Right lung (tissue), 10 donors: ENCODE measurements at places on chromosomes 7 and 10.

GRCh38 chr7:144027974-144028373, 20.8 kb upstream of the OR2A5 start:
- DNase-seq: no peak

- DNase-seq: no peak
Observed at GRCh38 chr7:106016331-106016730, 53.3 kb downstream of the CDHR3 start.

DNA sequence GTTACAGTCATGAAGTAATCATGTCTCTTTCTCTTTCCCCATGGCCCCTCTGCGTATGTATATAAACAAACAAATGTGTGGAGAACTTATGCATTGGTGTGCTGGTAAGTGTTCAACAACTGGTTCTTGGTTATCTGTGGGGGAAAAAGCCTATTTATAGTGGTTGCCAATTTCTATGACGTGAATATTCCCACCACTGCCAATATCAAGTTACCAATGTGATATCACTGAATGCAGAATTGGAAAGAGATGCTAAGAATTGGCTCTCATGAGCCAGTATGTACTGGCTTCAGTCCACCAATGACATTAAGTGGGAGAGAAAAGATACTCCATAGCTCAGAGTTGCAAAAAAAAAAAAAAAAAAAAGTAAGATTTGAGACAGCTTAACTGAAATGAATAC, 399.7 kb downstream of the REEP3 start:
- DNase-seq: peak; percentile 25

- DNase-seq: no peak
Observed at GRCh38 chr10:111161109-111161874, 84.5 kb downstream of the ADRA2A start.

GRCh38 chr7:100493476-100494264, 9.9 kb downstream of the NYAP1 start:
- no peak for DNase-seq

- peak; percentile 12 for DNase-seq
Observed at GRCh38 chr7:17769918-17770317, 170.4 kb downstream of the SNX13 start.

DNA sequence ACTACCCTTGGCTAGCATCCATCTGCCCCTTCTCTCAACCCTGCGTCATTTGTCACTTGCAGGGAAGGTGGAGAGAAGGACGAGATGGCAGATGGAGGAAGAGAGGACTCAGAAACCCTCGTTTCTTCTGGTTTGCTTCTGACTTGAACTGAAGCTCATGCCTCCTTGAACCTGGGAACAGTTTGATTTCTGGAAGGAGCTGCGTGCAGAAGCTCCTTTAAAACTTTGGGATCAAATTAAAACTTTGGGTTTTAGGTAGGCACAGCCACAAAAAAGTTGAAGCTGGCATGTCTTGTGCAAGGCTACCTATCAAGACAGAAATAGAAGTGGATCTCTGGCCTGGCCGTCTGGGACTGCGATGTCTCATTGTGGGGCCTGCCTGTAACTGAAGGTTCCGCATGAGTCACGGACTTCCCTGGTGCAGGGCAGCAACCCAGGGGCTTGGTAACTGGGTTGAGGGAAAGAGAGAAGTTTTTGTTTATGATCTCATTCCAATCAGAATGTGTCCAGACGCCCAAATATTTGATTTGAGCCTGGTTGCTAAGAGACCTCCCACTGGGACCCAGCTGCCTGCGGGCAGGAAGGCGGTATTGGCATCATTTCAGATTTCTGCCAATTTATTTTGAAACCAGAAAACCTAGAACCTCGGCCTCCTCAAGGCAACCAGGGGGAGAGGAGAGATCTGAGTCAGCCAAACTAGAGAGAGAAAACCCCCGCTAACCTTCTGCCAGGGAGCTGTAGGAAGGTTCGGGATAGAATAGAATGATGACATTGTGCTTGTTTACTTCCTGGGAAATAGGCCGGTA, 15.8 kb upstream of the CAMK1D start:
- DNase-seq: no peak

GRCh38 chr10:98309366-98310355, 41.7 kb upstream of the LOXL4 start:
- DNase-seq: peak; percentile 60

DNA sequence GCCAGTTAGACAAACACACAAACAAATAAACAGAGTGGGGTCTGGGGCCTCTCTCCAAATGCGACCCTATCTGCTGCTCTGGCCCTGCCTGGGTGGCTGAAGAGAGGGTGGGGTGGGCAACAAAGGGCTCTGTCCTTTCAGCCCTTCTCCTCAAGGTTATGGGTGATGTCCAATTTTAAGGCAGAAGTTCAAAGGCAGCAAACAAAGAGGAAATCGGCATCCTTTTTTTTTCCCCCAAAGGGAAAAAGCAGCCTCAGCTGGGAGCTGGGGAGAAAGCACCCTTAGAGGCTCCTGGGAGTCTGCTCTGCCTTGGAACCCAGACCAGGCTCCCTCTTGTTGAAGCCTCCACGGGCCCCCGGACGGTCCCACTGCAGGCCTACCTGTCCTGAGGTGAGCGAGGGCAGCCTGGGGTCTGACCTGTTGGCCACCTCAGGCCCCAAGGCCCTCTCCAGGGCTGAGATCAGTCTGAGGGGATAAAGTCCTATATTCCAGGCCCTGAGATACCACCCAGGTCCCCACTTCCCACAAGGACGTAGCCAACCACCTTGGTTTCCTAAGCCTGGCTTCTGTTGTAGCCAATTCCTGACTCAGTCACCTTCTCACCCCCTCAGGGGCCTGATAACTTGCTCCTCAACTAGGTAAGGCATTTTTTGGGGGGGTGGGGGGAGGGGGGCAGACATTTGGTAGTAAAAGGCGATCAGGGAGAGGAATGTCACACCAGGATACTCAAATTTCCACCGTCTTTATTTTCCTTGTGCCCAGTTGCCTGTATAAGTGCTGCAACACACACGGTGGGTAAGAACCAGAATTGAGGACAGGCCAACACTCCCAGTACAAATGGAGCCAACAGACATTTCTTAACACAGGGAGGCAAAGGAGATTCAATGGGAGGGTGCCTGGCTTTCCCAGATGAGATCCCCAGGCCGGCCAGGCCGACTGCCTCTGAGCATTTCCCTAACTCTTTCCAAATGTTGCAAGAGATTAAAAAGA, 4.3 kb downstream of the HOXA11 start:
- DNase-seq: no peak

- no peak for DNase-seq
Observed at GRCh38 chr10:76071653-76072365, 640.4 kb downstream of the LRMDA start.

GRCh38 chr7:143359771-143360353, 2.7 kb downstream of the FAM131B start:
- DNase-seq: no peak

- peak; percentile 20 for DNase-seq
Observed at GRCh38 chr7:65731562-65732035, 141.3 kb upstream of the VKORC1L1 start.

DNA sequence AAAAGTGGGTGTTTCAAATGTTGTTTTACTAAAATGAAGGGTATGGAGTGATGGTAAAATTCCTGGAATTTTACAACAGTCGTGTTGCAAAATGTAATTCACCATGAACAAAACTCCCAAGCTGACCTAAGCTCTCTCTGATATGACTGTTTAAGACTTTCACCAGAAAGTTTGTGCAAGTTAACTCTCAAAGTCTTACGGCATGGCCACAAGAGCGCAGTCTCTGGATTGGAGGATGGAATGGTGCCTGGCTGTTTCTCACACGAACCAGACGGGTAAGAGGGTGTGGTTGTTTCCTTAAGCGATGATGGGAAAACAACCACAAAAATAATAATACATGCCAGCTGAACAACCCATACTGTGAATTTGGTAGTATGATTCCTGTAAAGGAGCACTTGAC, 662.5 kb downstream of the KCNMA1 start:
- DNase-seq: no peak
